Posterior vena cava (tissue), 2 donors: ENCODE measurements at places on chromosomes 11 and 22.

DNA sequence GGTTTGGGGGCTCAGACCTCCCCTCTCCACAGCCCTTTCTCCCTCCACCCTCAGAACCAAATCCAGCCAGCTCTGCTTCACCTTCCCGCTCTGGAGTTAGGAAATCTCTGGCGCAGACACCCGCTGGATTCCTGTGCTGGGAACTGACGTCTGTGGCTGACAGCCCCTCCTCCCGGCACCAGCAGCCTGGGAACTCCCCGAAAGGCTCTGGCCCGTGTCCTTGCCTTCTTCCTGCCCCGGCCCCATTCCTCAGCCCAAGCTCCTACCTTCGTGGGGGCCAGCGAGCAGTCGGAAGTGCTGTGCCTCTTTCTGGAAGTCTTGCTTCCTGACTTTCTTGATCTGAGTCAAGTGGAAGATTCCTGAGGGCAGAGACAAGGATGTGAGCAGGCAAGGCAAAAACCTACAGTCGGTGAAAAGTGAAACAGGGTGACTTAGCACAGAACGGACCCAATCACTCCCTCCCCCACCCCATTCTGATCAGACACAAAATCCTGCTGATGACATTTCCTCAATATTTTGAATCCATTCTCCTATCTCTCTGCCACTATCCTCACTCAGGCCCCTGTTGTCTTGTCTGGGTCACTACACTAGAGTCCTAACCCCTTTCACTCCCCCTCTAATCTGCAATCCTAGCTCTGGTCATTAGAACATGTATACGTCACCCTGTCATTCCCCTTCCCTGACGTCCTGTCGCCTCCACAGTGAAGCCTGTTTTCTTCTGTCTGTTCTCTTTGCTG lies 34.1 kb downstream of the CHRDL2 start:
- DNase-seq, result peak; percentile 96

GRCh38 chr11:102158164-102158735 lies 48.0 kb downstream of the YAP1 start:
- no peak for DNase-seq

DNA sequence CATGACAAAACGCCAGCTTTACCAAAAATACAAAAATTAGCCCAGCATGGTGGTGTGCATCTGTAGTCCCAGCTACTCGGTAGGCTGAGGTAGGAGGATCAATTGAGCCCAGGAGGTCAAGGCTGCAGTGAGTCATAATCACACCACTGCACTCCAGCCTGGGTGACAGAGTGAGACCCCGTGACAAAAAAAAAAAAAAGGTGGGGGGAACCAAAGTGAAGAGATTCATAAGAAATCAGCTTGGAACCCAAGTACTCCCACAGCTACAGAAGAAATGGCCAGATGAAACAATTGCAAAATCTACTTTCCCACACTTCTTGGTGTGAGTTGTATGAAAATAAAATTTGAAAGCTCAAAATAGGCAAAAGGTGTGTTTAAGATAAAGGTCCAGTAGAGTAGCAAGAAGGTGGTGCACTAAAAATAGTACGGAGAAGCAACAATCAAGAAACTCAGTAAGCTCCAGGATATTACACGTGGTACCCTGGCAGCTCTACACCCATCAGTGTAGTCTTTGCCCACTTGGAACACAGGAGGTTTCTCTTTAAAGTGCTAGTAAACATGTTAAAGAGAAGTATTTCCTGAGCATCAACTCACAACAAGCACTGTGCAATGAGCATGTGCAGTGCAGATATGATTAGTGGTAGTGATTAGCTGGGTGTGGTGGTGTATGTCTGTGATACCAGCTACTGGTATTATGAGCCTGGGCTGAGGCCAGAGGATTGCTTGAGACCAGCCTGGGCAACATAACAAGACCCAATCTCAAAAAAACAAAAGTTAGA lies 5.3 kb downstream of the HARBI1 start:
- DNase-seq, result no peak

DNA sequence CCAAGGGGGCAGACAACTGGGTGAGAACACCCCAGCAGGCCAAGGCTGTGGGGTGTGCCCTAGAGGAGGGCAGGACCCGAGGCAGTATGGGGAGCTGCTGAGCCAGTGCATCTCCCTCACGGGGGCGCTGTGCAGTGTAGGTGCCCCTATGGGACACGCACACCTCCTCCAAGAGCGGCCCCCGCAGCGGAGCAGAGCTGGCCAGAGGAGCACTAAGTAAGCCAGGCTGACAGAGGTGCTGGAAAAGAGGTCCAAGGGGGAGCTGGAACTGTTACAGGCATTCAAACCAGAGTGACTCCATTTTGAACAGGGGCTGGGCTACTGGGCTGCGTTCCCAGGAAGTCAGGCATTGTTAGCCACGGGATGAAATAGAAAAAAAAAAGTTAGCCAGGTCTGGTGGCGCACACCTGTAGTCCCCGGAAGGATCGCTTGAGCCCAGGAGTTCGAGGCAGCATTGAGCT lies 41.8 kb downstream of the TST start:
- peak; percentile 86 for DNase-seq

- DNase-seq, result no peak
These were observed 14.0 kb upstream of the AMPD3 start for GRCh38 chr11:10441091-10441490.
